ENCODE measurements at places on chromosomes 6 and 20.
A peak's percentile ranks its signal among the peaks of the same experiment; 100 is the strongest.

DNA sequence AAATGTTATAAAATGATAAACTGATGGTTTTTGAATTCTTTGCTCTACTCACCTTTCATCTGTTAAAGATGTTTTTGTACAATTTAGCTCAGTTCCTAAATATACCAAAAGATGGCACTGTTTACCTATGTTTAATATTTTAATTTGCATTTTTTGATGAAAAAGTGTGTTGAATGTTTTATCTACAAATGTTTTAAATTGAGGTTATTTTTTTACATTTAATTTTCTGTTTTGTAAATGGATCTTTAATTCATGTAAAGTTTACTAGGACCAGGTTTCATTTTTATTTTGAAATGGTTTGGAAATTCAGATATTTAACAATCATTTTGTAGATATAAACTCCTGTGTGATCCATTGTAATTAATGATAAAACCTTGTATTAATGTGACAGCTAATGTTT is 30.0 kb downstream of the CDKAL1 start:
- DNase-seq: peak; percentile 37

DNA sequence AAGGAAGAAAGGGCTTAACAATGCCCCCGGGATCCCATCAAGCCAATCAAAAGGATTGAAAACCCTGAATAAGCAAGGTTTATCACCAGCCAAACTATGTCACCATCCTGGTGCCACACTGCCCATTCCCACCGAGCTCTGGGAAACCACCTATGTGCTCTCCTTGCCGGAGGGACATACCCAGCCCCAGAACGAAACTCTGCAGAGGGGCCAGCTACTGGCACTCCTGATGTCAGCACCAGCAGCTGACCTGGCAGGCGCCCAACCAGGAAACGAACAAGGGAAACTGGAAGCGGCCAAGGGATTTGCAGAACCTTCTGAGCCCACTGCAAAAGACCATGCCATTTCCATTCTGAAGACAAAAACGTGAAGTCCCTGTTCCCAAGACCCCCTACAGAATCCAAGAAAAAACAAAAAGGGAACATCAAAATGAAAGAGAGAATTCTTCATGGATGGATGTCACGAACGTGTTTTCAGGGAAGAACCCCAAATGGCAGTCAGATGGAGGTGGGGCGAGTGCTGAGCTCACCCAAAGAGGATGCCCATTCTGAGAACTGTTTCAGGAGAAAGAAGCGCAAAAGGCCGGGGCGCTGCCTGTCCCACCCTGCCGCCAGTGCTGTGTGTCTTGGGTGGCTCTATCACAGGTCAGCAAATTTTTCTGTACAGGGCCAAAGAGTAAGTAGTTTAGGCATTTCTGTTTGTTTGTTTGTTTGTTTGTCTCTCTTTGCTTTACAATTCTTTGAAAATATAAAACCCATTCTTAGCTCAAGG is 305.2 kb downstream of the ESR1 start:
- no peak for DNase-seq

DNA sequence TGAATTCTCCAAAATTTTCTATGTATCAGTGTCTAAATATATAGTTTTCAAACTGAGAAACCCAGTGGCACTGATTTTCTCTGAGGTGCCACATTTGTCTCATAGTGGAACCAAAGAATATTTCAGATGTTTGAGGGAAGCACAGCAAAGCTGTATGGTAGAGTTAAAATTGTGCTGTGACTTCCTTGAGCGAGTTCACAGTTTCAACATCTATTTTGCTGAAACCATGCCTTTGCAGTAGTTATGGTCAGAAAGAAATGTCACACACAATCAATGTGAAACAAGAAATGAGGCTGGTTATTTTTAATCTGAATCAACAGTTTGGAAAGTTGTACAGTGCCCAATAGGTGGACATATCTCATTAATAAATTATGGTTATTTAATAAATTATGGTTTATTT is 394.0 kb upstream of the SPTLC3 start:
- DNase-seq: no peak

GRCh38 chr6:101879782-101880181 is 486.3 kb downstream of the GRIK2 start:
- no peak for DNase-seq

- no peak for DNase-seq
Observed at GRCh38 chr6:81130969-81131368, 621.5 kb downstream of the TENT5A start.

- DNase-seq: no peak
Observed at GRCh38 chr6:105769987-105770386, 316.1 kb upstream of the PRDM1 start.

- DNase-seq: no peak
Observed at GRCh38 chr6:104229057-104229456, 630.7 kb downstream of the HACE1 start.

GRCh38 chr6:11848852-11849731 is 70.5 kb upstream of the ADTRP start:
- DNase-seq: no peak

- DNase-seq: no peak
Observed at GRCh38 chr6:1348675-1349074, 36.8 kb downstream of the FOXQ1 start.

DNA sequence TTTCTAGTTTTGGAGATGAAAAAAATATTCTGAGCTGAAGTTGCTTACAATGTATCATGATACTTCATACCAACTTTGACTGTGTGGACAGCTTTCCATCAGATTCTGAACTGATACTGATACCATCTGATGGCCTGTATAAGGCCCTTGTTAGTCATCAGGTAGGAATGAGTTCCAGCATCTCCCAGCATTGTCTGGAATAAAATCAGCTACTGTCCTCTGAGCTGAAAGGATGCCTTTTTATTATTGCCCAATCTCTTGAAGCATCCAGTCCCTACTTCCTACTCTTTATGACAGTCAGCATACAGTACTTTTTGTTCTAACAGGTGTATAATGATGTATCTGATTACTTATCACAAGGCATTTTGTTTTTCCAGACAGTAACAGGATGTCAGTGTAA is 70.6 kb upstream of the EYA4 start:
- no peak for DNase-seq

DNA sequence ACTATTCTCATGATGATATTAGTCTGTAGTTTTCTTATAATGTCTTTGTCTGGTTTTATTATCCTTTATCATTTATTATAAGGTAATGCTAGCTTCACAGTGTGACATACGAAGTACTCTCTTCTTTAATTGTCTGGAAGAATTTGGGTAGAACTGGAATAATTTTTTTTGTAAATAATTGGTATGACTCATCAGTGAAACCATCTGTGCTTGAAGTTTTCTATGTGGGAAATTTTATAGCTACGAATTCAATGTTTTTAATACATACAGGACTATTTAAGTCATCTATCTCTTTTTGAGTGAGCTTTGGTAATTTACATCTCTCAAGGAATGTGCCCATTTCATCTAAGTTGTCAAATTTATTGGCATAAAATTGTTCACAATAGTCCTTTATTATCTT is 86.3 kb downstream of the SOD2 start:
- DNase-seq: no peak

DNA sequence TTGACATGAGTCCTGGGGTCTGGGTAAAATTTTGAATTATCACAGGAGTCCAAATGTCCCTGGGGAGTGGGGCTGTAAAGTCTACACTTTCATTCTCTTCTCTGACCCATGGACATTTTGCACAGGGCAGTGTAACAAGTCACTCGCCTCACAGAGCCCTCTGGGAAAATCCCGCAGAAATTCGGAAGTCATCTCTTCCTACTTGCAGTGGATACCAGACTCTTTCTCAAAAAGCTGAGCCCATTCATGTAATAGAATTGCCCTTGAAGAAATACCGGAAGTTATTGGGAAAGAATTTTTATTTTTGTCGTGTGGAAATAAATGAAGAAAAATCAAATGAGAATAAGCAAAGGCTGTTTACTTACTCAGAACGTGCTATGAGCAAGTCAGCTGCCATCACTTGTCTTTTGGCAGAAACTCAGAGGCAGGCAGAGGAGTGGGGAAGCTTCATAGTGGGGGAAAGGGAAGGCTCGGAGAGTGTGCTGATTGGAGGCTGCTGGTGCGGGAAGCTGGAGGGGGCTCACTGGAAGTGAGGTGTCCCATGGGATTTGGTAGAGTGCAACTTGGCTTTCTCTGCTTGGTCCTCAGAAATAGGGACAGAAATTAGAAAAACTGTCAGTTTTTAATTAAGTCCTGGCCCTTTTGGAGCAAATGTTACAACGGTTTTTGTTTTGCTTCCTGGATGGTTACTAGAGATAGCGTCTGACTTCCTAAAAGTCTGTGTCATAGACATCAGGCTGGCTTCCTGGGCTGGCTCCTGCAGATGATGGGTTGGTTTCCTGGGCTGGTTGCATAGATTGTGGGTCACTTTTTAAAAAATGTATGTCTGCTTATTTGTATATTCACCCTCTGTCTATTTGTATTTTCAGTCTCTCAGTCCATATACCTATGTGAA is 79.8 kb upstream of the EEF1E1 start:
- DNase-seq: no peak

DNA sequence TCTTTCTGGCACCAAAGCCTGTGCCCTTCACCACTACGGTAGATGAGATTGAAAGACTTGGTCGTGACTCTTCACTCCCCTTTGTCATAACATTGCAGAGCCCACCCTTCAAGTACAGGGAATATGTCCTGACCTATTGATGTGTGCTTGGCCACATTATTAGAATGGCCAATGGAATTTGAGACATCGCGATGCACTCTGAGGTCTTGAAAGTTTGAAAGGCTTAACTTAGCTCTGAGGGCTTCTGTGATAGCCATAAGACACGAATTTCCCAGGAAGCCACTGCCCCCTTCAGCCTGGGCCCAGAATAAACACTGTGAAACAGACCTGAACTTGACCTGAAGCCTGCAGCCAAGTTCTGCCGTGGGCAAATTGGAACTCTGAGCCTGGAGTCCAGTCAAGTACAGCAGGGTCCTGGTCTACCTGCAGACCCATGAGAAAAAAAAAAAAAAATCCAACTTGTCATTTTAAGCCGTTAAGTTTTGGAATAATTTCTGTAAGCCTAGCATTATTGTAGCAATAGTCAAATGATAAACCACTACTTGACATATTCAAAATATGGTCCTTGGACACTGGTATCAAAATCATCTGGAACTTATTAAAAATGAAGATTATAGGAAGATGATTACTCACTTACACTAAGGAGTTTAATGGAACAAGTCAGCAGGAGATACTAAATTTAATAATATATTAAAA is 36.9 kb upstream of the TRAF3IP2 start:
- peak; percentile 23 for DNase-seq

GRCh38 chr6:155128977-155129376 is 133.9 kb downstream of the TIAM2 start:
- DNase-seq: no peak

- DNase-seq: no peak
Observed at GRCh38 chr20:7859356-7859802, 80.9 kb downstream of the HAO1 start.

- DNase-seq: no peak
Observed at GRCh38 chr6:86107985-86108384, 465.3 kb upstream of the SYNCRIP start.

DNA sequence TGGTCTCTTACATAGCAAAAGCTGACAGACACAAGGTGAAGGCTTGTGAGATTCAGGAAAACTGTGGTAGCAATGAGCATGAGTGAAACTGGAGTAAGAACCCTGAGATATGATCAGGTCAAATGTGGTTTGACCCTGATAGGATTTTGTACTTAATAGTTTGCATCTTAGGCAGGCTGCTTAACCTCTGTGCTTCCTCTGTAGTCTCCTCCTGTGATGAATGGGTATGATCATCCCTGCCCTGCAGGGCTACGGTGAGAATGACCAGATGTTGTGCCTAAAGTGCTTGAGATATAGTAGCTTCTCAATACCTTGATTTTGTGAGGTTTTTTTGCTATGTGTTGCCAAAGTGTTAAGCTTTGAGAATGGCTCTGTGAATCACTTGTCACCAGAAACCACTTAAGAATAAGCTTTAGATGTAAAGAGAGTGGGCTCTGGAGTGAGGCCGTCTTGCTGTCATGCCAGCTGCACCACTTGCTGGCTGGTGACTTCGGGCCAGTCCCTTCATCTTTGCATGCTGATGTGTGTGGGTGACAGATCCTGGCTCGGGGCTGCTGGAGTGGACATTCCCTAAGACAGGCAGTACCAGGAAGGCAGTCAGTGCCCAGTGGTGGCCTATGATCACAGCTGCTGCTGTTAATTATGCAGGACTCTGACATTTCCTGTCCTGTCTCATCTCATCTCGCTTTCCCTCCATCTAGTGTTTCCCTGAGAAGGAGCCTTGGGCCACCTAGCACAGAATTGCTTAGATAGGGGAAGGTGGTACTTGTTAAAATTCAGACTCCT is 254.7 kb downstream of the NFATC2 start:
- no peak for DNase-seq

- DNase-seq: no peak
Observed at GRCh38 chr6:87669051-87669450, 33.0 kb downstream of the AKIRIN2 start.

GRCh38 chr20:63947638-63948456 is 8.4 kb downstream of the UCKL1 start:
- peak; percentile 33 for DNase-seq

DNA sequence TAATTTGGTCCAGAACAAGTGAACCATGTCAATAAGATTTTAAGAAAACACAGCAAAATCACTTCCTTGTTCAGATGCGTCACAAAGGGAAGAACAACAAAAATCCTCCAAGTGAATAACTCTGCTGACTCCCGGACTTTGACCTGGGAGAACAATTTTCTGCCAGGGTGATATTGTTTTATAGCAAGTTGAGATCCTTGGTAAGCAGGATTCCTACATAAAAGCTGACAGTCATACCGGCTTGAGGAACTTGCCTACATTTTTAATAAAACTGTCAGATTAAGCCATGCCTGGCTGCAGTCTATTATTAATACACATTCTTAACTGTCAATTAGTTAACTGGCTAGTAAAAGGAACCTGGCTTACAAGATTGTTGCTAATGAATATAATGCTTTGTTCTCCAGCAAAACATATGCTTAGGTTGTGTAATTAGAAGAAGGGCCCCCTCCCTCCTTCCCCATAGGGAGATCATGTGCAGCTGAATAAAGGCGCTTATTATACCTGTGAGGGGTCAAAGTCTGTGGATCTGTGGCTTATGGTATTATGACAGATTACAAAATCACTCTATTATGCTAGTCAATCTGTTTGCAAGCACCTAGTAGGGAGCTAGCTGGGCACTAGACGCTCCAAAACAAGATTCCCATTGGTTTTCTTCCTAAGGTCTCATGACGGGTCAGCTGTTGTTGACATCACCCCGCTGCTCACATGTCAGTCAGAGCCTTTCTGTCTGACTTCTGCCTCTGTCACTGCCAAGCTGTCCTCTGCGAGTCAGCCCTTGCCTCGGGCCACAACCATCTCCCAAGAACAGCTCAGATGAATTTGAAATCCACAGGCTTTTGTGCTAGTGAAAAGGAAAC is 44.6 kb upstream of the SEC63 start:
- no peak for DNase-seq

DNA sequence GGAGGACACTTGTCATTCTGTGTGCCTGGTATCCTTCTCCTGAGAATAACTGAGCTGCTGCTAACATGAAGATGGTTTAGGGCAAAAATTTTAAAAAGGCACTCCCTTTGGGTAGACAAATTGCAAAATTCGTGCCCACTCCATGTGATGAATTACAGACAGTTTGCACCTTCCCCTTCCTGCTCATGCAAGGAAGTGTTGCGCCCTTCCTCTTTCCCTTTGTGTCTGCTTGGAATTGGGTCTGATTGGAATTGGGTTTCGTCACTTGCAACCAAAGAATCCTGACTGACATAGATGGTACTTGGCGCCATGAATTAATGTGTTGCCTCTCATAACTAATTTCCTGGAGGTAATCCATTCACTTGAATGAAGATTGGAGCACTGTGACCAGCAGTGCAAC is 62.3 kb upstream of the SHLD1 start:
- no peak for DNase-seq

- DNase-seq: no peak
Observed at GRCh38 chr6:56151609-56152224, 95.7 kb downstream of the COL21A1 start.

Data from CD4-positive, alpha-beta T cell treated with Interleukin-12 subunit alpha and Interleukin-12 subunit beta, for 1 hour (primary cell).